Femur (tissue), 1 donor: ENCODE measurements at places on chromosomes 7 and 10.

DNA sequence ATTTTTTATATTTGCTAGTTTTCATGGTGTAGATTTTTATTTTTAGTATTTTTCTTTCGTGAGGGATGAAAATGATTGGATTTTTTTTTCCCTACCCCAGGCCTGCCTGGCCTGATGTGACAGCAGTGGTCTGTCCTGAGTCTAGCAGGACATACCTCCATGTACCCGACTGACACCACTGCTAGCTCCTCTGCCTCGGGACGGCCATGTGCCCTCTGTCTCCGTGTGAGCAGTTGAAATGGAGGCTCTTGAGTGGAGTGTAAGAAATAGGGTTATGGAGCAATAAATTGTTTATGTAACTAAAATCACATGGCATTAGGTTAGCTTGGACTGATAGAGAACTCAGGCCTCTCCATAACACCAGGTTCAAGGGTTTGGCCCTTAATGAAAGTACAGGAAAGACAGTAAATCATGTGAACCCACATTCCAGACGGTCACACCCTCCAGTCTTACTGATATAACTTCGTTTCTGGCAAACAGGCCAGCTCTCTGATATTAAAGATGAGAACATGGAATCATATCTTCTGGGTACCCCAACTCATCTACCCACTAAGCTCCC, 734.1 kb downstream of the KCNMA1 start:
- DNase-seq: no peak

GRCh38 chr7:42770114-42770513, 141.8 kb downstream of the C7orf25 start:
- DNase-seq: no peak

- no peak for DNase-seq
These were observed 170.4 kb downstream of the MAGI2 start for GRCh38 chr7:79282882-79283602.

- DNase-seq: no peak
These were observed 54.0 kb upstream of the LRRC18 start for GRCh38 chr10:48993627-48994026.
